ENCODE measurements at places on chromosomes 3 and 15.

- no peak for DNase-seq
These were observed 100.7 kb downstream of the SMARCC1 start for GRCh38 chr3:47681016-47681415.

DNA sequence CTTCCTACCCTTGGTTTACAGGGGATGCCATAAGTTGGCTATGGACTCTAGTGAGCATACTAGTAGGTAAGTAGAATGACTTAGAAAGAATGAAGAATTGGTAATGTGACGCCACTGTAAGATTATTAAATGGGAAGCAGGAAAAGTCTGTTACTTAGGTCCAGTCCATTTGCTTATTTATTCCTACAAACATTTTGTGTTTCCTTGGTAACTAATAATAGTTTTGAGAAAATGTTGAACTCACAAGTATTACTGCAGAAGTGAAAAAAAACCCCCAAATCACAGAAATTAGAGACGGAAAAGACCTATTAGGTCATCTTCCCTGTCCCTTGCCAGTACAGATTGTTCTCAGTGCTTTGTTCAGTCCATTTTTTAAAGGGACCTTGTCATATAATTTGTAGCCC is 63.5 kb downstream of the CMSS1 start:
- DNase-seq, result no peak

DNA sequence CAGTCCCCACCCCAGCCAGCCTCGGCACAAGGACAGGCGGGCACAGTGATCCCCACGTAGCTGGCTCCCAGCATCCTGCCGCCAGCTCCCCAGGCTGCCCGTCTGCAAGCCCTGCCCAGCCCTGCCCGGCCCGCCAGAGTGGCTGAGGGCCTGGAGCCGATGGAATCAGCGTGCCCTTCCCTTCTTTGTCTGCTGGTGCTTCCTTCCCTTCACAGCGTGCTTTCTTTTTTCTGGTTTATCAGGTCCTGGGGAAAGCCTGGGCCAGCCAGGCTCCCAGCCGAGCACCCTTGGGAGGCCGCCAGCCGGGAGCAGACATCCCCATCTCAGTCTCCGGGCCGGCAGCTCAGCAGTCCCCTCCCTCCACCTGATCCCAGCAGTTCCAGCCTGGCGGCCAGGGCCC is 54.7 kb upstream of the SMAD6 start:
- no peak for DNase-seq

- no peak for DNase-seq
These were observed 7.3 kb downstream of the RNU5B-1 start for GRCh38 chr15:65311760-65312159.

DNA sequence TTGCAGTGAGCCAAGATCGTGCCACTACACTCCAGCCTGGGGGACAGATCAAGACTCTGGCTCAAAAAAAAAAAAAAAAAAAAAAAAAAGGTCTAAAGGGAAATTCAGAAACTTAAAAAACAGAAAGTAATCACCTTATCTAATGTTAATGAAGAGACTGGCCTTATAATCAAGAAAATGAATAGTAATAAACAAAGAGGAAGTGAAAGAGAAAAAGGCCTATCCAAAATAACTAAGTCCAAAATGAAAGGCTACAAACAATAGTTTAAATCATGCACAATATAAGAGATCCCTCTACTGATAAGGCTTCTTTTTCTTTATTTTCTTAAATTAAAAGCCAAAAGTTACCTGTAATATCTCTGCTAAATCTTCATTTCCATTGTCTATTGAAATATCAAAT is 37.1 kb upstream of the HDC start:
- DNase-seq, result no peak

- no peak for DNase-seq
These were observed 667 bp downstream of the CEMIP start for GRCh38 chr15:80779658-80780415.

GRCh38 chr3:10738688-10739372 is 77.2 kb upstream of the SLC6A11 start:
- peak; percentile 61 for DNase-seq

DNA sequence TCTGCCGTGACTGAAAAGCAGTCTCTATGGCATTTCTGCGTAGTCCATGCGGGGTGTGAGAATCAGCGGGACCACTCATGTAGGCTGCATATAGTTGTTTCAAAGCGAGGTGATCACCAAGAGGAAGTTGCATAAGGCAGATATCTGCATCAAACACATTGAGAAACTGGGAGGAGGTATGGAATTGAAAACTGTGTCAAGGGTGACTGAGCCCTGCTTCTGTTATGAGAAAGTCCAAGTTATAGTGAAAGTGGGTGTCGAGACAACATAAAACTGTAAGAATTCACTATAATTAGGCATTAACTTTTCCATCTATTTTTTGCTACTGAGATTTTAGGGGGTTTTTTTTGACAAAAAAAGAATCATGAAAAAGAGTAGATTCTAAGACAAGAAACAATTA is 109.3 kb downstream of the ZIC1 start:
- no peak for DNase-seq

- DNase-seq, result no peak
These were observed 126.0 kb downstream of the MYLK start for GRCh38 chr3:123758081-123758564.

DNA sequence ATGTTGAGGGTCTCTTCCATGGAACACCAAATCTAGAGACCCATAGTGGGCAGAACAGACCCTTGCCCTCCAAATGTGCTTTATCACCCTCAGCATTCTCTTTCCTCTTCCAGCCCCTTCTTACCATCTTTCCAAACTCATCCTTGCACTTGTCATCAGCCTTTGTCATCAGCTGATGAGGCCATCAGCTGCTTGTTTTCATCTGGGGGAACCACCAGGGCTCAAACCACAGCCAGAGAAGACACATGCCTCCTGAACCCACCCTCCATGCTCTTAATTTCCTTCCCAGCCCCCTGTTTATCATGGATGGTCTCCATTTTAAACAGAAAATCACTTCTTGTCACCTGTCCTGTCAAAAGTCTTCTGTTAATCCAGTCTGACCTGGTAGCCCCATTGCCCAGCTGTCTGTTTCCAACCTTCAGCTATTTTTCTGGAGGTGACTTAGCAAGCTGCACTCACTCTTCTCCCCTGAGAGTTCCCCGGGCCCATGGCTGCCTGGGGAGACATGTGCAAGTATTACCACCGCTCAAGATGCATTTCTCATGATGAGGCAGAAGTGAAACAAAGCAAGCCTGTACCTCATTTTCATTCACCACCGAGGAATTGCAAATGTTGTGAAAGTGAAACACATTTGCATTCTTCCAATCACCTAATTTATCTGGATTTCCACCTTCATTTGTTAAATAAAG is 14.7 kb upstream of the SYNM start:
- no peak for DNase-seq

DNA sequence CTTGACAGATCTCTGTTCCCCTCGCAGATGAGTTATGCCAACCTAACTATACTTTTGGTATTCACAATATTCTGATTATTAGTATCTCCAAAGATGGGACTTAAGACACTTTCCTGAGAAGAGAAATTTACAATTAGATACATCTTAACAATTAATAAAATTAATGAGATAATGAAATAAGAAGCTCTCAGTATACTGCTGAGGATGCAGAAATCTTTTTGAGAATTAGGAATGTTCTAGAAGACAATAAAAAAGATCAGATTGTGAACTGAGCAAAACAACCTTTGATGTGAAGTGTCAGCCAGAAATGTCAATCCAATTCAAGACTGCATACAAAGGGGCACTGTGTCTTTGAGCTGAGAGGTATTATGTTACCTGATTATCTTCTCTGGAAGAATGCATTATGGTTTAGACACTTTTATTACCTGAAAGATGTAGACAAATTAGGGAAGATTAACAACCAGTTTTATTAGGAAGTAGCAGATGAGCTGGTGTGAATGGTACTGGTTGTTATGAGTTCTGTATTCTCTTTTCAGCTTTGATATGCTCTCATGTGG is 262.9 kb downstream of the TIGIT start:
- DNase-seq, result no peak

DNA sequence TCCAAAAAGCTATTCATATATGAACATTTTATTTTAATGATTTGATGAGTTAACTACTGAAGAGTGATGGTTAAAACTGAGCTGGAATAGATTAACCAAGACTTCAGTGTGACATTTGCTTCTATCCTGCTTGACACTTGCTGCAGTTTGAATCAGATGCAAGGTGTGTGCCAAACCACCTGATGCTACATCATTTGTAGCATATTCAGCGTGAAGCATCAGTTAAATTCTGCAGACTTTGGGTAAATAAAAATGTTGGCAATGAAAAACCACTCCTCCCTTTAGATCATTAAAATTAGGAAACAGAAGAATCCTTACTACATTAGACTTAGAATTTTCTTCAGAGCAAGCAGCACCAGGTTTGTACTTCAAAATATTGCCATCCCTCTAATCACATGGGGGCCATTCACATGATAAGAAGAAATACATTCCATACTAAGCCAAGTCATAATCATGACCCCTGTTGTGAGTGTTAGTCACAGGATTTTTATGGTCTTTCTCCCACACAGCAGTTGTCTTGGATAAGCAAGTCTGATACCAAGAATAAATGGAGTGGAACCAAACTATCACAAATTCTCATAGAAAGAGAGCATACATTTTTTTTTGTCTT is 160.7 kb upstream of the TNIK start:
- no peak for DNase-seq

Measured in stimulated activated CD8-positive, alpha-beta memory T cell treated with anti-CD3 and anti-CD28 coated beads, Interleukin-4, amount 100 ng/mL, for 24 hours (primary cell).